GM10248 (cell line): ENCODE measurements at places on chromosomes 5 and 9.

- no peak for DNase-seq
These were observed 178.1 kb downstream of the SLF1 start for GRCh38 chr5:94796586-94796985.

- no peak for DNase-seq
These were observed 518.4 kb downstream of the TAF11L14 start for GRCh38 chr5:18152671-18153070.

DNA sequence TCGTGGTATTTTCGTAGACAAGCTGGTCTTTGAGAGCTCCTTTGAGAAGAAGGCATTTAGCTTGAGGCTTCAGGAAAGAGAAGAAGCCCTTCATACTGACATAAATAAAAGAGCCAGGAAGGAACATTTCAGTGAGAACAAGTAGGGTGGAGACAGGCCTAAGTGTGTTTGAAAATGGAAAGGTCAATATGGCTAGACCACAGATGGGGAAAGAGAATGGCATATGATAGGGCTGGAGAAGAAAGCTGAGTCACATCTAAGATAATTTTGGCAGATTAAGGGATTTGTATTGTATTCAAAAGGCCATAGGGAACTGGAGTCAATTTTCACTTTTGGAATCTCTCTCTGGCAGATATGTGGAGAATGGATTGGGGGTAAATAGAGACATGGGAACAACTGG is 374.9 kb downstream of the TMEM38B start:
- DNase-seq = no peak

GRCh38 chr9:128470560-128470959 is 14.8 kb downstream of the ODF2 start:
- no peak for DNase-seq

- DNase-seq = peak; percentile 46
These were observed 1.1 kb upstream of the ZSWIM6 start for GRCh38 chr5:61330845-61331406.
